Suppressor macrophage (primary cell): ENCODE measurements at places on chromosomes 4 and X.

GRCh38 chr4:99463566-99463965 is 28.4 kb upstream of the ADH7 start:
- no peak for DNase-seq

DNA sequence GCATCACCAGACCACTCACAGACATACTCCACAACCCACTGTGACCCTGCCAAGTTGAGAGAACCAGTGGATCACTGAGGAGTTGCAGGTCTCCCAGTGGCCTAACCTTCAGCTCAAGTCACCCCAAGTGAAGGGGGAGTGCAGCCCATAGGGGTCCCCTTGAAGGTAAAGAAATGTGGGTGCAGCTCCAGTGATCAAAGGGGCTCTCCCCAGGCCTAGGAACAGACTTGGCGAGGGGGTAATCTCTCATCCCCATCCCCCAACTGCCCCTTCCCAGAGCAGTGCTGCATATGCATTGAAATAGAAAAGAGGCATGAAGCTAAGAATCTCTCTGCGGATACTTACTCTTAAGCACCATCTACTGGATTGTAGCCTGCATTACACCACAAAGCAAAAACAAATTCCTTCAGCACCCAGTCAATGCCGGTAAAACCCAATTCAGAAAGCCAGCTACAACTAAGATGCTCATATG is 27.0 kb downstream of the MAGEE1 start:
- peak; percentile 28 for DNase-seq

DNA sequence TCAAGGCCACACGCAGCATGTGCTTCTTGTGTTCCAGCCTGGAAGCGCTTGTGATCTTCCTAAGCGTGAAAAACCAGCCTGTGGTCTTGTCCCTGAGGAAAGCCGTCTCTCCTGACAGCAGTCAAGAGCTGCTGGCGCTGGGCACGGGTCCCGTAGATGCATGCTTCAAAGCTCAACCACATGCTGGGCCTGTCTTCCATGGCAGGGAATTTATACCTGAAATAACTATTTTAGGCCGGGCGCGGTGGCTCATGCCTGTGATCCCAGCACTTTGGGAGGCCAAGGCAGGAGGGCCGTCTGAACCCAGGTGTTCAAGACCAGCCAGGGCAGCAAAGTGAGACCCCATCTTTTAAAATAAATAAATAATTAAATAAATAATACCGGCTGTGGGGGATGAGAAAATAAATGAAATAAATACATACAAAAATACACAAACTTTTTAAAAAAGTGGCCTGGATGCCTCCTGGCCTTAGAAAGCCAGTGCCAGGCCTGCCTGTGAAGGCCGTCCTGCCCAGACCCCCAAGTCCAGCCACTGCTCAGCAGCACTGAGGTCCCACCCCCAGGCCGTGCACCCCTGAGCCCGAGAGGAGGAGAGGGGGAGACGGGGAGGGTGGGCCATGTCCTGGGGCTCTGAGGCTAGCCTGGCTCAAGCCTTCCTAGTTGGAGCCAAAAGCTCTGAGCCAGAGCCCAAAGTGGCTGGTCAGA is 10.4 kb downstream of the LRPAP1 start:
- DNase-seq = no peak

DNA sequence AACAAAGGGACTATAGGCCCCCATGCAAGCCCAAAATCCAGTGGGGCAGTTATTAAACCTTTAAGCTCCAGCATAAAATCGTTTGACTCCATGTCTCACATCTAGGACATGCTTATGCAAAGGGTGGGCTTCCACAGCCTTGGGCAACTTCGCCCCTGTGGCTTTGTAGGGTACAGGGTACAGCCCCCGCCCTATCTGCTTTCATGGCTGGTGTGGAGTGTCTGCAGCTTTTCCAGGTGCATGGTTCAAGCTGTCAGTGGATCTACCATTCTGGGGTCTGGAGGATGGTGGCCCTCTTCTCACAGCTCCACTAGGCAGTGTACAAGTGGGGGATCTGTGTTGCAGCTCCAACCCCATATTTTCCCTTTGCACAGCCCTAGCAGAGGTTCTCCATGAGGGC is 559.8 kb upstream of the TECRL start:
- no peak for DNase-seq

GRCh38 chrX:111257733-111258132 is 12.6 kb downstream of the CAPN6 start:
- no peak for DNase-seq

DNA sequence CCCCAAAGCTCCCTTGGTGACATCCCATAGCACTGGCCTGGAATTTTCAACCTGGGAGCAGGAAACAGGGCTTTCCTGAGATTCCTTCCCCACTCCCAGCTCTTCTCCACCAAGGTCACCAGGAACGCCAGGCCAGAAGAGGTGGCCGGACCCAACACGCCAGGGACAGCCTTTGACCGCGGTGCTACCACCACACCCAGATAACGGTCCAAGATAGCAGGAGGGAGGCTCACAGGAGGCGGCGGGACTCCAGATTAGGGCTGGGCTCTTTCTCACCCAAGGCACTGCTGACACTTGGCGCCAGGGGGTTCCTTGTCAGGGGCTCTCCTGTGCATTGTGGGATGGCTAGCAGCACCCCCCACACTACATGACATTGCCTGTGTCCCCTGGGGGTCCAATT is 22.9 kb downstream of the ZFYVE28 start:
- DNase-seq = no peak

GRCh38 chrX:148540671-148541583 is 40.5 kb downstream of the AFF2 start:
- DNase-seq = no peak

- DNase-seq = no peak
Measured at GRCh38 chr4:138951764-138952163, 63.8 kb upstream of the NOCT start.

- DNase-seq = peak; percentile 5
Measured at GRCh38 chrX:75278991-75279390, 5.1 kb downstream of the UPRT start.

DNA sequence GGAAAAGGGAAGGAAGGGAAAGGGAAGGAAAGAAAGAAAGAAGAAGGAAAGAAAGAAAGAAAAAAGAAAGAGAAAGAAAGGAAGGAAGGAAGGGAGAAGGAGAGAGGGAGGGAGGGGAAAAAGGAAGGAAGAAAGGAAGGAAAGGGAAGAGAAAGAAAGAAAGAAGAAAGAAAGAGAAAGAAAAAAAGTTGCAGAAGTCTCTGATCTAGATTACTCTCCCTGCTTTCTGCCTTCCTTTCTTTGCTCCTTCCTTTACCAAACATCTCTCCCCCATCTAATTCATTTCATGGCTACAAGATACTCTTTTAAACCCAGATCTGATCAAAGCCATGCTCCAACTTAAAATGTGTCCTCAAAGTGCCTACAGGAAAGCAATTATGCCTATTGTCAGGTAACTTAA is 148.6 kb downstream of the KIT start:
- DNase-seq = no peak

GRCh38 chr4:159946983-159947615 is 844.2 kb downstream of the RAPGEF2 start:
- peak; percentile 14 for DNase-seq

GRCh38 chr4:128386761-128387599 is 99.4 kb upstream of the PGRMC2 start:
- DNase-seq = peak; percentile 72

DNA sequence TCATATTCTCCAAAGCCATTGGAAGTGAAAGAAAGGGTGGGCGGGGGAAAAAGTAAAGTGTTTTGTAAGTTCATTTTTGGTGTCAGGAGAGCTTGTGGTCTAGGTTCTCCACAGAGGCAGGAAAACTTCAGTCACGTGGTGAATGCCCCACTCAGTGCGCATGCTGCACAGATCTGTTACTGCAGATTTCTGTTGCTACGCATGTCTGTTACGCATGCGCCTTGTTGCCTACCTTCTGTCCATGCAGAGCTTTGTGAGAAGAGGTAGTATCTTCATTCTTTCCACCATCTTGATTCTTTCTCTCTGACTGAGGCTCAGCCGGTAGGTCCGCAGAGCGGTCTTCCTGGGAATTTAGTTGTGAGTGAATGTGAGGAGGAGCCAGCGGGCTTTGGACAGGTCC is 15.1 kb upstream of the PAGE3 start:
- no peak for DNase-seq

DNA sequence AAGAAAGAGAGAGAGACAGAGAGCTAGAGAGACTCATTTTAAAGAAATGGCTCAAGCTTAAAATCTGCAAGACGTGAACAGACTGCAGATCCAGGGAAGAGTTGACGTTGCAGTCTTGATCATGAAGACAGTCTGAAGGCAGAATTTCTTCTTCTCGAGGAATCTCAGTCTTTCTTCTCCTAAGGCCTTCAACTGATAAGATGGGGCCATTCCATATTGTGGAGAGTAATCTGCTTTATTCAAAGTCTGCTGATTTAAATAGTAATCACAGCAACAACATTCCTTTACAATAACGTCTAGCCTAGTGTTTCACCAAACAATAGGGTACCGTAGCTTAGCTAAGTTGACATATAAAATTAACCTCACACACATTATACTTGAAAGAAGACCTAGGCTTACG is 208.4 kb upstream of the ADAMTS3 start:
- DNase-seq = no peak

GRCh38 chrX:29039501-29039900 is 452.3 kb downstream of the IL1RAPL1 start:
- DNase-seq = no peak

- DNase-seq = no peak
Measured at GRCh38 chr4:61590881-61591280, 390.8 kb downstream of the ADGRL3 start.

DNA sequence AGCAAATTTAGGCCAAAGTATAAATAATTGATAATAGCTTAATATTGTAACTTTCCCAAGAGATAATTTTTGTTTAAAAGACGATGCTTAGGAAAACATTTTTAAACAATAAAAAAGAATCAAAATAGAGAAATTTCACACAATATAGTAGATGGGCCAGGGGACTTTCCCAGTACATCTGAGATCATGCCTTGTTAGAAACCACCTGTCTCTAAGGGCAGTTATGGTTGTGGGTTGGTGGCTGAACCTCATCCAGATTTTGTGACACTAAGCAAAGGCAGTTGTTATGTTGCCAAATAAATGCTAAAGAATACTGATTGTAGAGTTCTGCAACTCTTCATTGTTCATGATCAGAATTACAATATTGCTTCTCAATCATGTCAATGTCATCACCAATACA is 270.6 kb downstream of the BANK1 start:
- no peak for DNase-seq

GRCh38 chrX:38149016-38149415 is 71.7 kb downstream of the SRPX start:
- DNase-seq = no peak

- peak; percentile 76 for DNase-seq
Measured at GRCh38 chr4:87738483-87738882, 60.9 kb upstream of the IBSP start.

DNA sequence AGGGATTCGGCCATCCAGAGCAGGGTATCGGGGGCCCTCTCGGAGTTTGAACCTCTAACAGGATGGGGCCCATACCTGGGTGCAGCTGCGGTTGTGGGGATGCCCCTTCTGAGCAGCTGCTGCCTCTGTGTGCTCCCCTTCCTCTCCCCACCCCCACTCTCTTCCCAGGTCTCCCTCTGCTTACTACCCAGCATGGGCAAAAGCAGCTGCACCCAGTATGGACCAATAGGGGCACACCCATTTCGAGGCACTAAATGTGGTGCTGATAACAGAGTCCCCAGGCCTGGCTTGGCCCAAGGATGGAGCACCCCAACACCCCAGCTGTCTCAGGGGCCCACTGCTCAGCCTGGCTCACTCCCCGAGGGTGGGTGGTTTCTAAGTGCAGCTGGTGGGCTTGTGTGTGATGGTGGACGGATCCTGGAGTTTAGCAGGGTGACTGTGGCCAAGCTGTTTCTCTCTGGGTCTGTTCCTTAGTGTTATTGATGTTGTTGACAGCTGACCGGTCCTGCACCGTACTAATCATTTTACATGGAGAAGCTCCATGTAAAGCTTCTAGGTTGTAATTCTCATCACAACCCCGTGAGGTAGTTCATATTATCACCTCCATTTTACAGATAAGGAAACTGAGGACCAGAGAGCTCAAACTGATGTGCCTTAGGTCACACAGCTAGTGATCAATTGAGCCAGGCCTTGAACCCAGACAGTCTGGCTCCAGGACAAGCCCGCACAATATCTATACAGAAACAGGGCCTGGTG is 13.1 kb upstream of the KIAA0232 start:
- DNase-seq = no peak

GRCh38 chr4:53490965-53491622 is 100.2 kb downstream of the LNX1 start:
- peak; percentile 20 for DNase-seq

DNA sequence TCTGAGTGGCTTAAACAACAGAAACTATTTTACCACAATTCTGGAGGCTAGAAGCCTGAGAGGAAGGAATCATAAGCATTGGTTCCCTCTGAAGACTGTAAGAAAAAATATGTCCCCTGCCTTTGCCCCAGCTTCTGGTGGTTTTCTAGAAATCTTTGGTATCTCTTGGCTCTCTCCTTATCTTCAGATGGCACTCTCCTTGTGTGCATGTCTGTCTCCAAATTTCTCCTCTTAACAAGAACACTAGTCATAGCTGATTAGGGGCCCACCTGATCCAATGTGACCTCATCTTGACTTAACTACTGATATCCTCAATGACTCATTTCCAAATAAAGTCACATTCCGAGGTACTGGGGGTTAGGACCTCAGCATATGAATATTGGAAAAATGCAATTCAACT is 635.0 kb upstream of the NR3C2 start:
- DNase-seq = no peak

- peak; percentile 18 for DNase-seq
Measured at GRCh38 chr4:7206385-7206784, 14.0 kb downstream of the SORCS2 start.

GRCh38 chrX:13076176-13076961 is 31.9 kb upstream of the FAM9C start:
- no peak for DNase-seq

DNA sequence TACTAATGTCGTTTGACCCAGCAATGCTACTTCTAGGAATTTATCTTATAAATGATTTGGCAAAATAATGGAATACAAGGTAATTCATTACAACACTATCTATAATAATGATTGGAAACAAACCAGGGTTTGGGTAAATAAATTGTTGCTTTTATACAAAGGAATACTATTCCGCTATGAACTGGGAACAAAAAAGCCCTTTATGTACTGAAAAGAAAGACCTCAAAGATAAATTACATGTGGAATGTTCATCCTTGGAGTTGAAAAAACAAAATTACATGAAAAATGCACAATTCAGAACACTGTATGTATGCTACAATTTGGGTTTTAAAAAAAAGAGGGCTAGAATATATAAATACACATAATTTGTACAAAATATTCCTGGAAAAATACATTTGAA is 5.2 kb upstream of the NUP54 start:
- no peak for DNase-seq

GRCh38 chr4:24260923-24261564 is 323.3 kb downstream of the DHX15 start:
- DNase-seq = no peak

- DNase-seq = no peak
Measured at GRCh38 chrX:20459410-20460350, 193.0 kb upstream of the RPS6KA3 start.
